Bronchial epithelial cell (primary cell): ENCODE measurements at places on chromosomes 4 and X. TPM values are rescaled to one million over a fixed set of nuclear protein-coding genes. Genes with fewer than 3 reads are reported as not detected.

CFAP99 gene
- not detected in 2 replicates for total RNA-seq

TMEM150C gene
- total RNA-seq = under 0.01 and 0.13 TPM in 2 replicates

DCLK2 gene
- total RNA-seq = under 0.01 TPM in 1 of 2 replicates, not detected in the other

SRPK3 gene
- under 0.01 and 0.26 TPM in 2 replicates for total RNA-seq

SEPTIN6 gene
- 1.6 and 1.7 TPM in 2 replicates for total RNA-seq

KLHL4 gene
- 0.13 and 0.26 TPM in 2 replicates for total RNA-seq

PNMA3 gene
- under 0.01 TPM in 1 of 2 replicates, not detected in the other for total RNA-seq

CXCL11 gene
- not detected in 2 replicates for total RNA-seq

SSX3 gene
- not detected in 2 replicates for total RNA-seq

ZFP42 gene
- total RNA-seq = under 0.01 TPM in 2 replicates

CD40LG gene
- total RNA-seq = not detected in 2 replicates

CENPVL2 gene
- not detected in 2 replicates for total RNA-seq

PRDM5 gene
- total RNA-seq = 8.4 and 9.0 TPM in 2 replicates

ANOS1 gene
- total RNA-seq = 0.26 and 0.38 TPM in 2 replicates

HS6ST2 gene
- total RNA-seq = 9.7 and 16.8 TPM in 2 replicates

PF4V1 gene
- 1.6 TPM in 1 of 2 replicates, not detected in the other for total RNA-seq

PLS3 gene
- total RNA-seq = 204 and 241 TPM in 2 replicates

MAGEA10 gene
- not detected in 2 replicates for total RNA-seq

NIPAL1 gene
- 6.6 and 9.3 TPM in 2 replicates for total RNA-seq

NXF2B gene
- not detected in 2 replicates for total RNA-seq

ADGRA3 gene
- total RNA-seq = 24.2 and 34.2 TPM in 2 replicates

LRP2BP gene
- total RNA-seq = 0.53 and 0.64 TPM in 2 replicates

CYTL1 gene
- total RNA-seq = not detected in 2 replicates

PSAPL1 gene
- total RNA-seq = 0.26 TPM in 1 of 2 replicates, not detected in the other

ATP2B3 gene
- not detected in 2 replicates for total RNA-seq

OTC gene
- total RNA-seq = not detected in 2 replicates

EMCN gene
- not detected in 2 replicates for total RNA-seq

NAT8L gene
- not detected in 2 replicates for total RNA-seq

PWWP3B gene
- under 0.01 and 0.64 TPM in 2 replicates for total RNA-seq

UGT2A3 gene
- total RNA-seq = not detected in 2 replicates

MTTP gene
- total RNA-seq = under 0.01 and 0.38 TPM in 2 replicates

IRS4 gene
- not detected in 2 replicates for total RNA-seq

FGF5 gene
- 0.51 and 1.3 TPM in 2 replicates for total RNA-seq

C4orf36 gene
- total RNA-seq = 1.8 and 2.4 TPM in 2 replicates

IGBP1 gene
- total RNA-seq = 75.8 and 107 TPM in 2 replicates

SMIM43 gene
- under 0.01 TPM in 1 of 2 replicates, not detected in the other for total RNA-seq

S100G gene
- not detected in 2 replicates for total RNA-seq

GAB3 gene
- under 0.01 and 0.13 TPM in 2 replicates for total RNA-seq

CWH43 gene
- total RNA-seq = 3.7 and 28.3 TPM in 2 replicates

FREM3 gene
- not detected in 2 replicates for total RNA-seq

NDP gene
- not detected in 2 replicates for total RNA-seq

MAGEB2 gene
- not detected in 2 replicates for total RNA-seq

RAB40A gene
- total RNA-seq = under 0.01 and 0.13 TPM in 2 replicates

IGSF1 gene
- total RNA-seq = not detected in 2 replicates

MAGEC1 gene
- not detected in 2 replicates for total RNA-seq

NRK gene
- total RNA-seq = not detected in 2 replicates

MAP7D2 gene
- under 0.01 and 0.38 TPM in 2 replicates for total RNA-seq

RPS6KA6 gene
- total RNA-seq = 5.3 and 6.0 TPM in 2 replicates

AR gene
- under 0.01 TPM in 2 replicates for total RNA-seq

AMBN gene
- total RNA-seq = not detected in 2 replicates

SHOX gene
- not detected in 2 replicates for total RNA-seq

DHRSX gene
- 14.1 and 19.0 TPM in 2 replicates for total RNA-seq

SLC25A4 gene
- total RNA-seq = 16.9 and 20.0 TPM in 2 replicates

FGFR3 gene
- 29.0 and 133 TPM in 2 replicates for total RNA-seq
